Hematopoietic multipotent progenitor cell treated with erythropoietin and hydrocortisone succinate and interleukin-3 and kit ligand, for 17 days (in vitro differentiated cells): ENCODE measurements at places on chromosomes 2 and 18.

GRCh38 chr18:8826971-8827370 lies 121.6 kb downstream of the MTCL1 start:
- DNase-seq, result no peak

DNA sequence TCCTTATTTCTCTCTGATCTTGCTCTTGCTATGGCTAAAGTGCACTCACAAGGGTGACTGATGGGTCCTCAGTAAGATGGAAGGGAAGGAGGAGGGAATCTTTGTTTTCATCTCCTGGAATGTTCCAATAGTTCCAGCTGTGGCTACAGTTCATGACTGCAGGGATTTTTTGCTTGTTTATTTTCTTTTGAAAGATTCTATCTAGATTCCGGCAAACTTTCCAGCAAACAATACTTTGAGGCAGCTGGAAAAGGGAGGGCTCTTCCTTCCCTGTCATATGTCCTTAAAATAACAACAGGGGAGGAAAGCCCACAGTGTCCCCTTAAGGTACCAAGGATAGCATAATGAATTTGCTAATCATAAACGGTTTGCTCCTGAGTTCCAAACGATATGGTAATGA lies 111.3 kb upstream of the SLC14A2 start:
- no peak for DNase-seq

GRCh38 chr2:62349788-62350187 lies 153.9 kb downstream of the B3GNT2 start:
- DNase-seq, result no peak

- DNase-seq, result no peak
These were observed 386.4 kb upstream of the CYRIA start for GRCh38 chr2:17052001-17052400.

DNA sequence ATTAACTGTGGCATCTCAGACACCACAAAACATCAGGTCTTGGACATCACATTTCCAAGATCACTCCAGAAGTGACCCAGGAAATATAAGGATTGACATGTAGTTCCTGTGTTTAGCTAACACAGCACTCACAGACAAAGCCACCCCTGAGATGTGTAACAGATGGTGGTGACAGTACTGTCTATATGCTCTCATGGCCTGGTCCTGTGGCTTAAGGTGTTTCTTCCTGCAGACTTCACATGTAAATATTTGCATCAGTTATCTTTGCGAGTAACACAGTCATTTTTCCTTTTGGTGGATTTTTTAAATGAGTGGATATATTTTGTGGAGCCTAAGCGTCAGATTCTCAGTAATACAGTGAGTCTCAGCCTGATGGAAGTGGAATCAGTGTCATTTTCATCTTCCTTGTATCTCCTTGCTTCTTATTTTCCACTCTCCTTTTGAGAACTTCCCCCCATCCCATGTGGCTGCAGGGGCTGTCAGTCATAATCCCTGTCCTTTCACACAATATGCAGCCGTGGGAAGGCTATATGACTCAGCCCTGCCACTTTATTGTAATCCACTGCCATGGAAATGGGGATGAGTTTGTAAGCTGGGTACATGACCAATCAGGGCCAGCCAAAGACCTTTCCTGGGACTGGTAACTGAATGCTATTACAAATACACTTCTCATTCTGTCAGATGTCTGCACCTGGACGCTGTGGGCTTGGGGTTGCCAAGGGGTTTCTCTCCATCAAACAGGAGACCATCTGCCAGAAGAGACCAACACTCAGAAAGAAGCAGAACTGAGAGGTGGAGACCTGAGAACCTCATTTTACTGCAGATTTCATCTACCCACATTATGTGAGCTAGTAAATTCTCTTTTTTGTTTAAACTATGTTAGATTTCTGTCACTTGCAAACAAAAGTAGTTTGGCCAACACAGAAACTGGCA lies 74.3 kb downstream of the ICOS start:
- DNase-seq, result no peak

GRCh38 chr2:239964399-239965185 lies 60.5 kb downstream of the NDUFA10 start:
- DNase-seq, result no peak

- DNase-seq, result no peak
These were observed 244.0 kb downstream of the PAX3 start for GRCh38 chr2:222054813-222055212.

GRCh38 chr18:29840089-29840488 lies 1202.5 kb downstream of the DSC3 start:
- DNase-seq, result no peak

- no peak for DNase-seq
These were observed 1.5 kb downstream of the KANSL3 start for GRCh38 chr2:96636551-96637171.

GRCh38 chr2:235002198-235003095 lies 50.6 kb downstream of the SH3BP4 start:
- DNase-seq, result no peak

- no peak for DNase-seq
These were observed 77.1 kb downstream of the DDX1 start for GRCh38 chr2:15668611-15669305.
